Stimulated activated CD4-positive, alpha-beta T cell treated with anti-CD3 and anti-CD28 coated beads, Interleukin-2, amount 100 ng/mL, for 48 hours (primary cell): ENCODE measurements at places on chromosomes 11 and 22.

DNA sequence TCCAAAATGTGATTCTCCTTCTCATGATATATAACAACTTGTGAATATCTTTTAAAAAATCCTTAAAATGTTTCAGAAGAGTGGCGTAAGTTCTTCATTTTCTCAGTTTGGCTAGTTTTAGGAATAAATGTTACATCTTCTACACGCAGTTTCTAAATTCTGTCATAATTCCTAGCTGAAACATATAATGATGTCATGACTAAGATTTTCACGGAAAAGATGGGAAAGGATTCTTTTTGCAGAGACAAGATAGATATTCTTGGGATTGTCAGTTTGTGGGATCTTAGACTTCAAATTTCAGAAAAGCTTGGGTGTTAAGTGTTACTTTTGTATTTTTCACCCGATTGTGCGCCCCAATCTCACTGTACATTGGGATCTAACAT is 1.7 kb downstream of the EED start:
- no peak for DNase-seq

GRCh38 chr22:22954656-22955055 is 67.0 kb downstream of the IGLL5 start:
- DNase-seq: no peak

- DNase-seq: no peak
Measured at GRCh38 chr11:41286751-41287150, 172.7 kb downstream of the LRRC4C start.

GRCh38 chr11:10387206-10388083 is 67.6 kb upstream of the AMPD3 start:
- no peak for DNase-seq

GRCh38 chr11:5234381-5234834 is at the start of gene HBD:
HBD (minus strand) TSS chr11:5234483; CDS start chr11:5234433, 50 bp downstream.
- DNase-seq: no peak

GRCh38 chr22:47000256-47000655 is 237.8 kb downstream of the TBC1D22A start:
- DNase-seq: no peak

DNA sequence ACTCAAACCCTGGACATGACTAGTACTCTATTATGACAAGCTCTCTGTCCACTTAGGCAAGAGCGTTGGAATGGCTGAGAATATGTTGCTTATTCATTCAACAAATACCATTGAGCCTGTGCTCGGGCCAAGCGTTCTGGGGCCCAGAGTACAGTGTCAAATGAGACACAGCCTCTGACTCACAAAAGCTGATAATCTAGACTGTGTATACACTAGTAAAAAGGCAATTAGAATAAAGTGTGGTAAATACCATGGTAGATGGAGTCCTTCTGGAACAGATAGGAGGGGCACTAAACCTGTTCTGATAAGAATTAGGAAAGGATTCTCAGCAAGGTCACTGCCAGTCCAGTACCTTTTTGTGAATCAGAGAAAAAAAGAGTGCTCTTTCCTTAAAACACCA is 24.7 kb downstream of the KCNE3 start:
- no peak for DNase-seq

DNA sequence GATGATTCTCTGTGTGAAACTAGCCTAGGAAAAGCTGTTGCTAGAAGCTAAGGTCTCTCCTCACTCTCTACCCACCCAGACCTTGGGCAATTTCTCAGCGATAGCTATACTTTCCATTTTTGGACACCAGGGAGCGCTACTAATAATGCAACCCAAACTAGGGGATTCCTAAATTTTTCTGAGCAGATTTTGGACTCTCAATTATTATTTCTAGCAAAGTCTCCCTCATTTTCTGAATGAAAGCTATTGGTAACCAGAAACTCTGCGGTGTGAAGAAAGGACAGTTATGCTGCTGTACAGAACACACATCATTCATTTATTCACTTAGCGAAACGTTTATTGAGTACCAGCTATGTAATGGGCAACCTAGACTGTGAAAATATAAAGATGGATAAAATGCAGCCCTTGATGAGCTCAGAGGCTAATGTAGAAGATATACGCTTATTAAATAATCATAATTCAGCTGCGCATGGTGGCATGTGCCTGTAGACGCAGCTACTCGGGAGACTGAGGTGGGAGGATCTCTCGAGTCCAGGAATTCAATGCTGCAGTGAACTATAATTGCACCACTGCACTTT is 6.1 kb upstream of the STIM1 start:
- DNase-seq: peak; percentile 63

DNA sequence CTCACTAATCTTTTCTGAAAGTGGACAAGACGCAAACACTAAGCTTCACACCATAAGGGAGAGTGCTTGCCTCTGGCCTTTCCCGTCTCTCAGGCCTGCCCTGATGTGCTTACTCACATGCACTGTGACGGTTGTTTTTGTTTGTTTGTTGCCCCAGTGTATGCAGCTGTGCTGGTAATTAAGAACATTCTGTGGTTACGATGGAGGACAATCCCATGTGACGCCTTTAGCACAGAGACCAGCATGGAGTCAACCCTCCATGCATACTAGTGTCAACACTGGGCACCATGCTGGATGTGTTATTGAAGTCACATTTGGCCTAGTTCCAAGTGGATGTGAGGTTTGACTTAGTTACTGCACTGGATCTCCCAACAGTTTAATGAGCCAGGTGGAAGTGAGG is 27.8 kb upstream of the CDON start:
- DNase-seq: no peak

DNA sequence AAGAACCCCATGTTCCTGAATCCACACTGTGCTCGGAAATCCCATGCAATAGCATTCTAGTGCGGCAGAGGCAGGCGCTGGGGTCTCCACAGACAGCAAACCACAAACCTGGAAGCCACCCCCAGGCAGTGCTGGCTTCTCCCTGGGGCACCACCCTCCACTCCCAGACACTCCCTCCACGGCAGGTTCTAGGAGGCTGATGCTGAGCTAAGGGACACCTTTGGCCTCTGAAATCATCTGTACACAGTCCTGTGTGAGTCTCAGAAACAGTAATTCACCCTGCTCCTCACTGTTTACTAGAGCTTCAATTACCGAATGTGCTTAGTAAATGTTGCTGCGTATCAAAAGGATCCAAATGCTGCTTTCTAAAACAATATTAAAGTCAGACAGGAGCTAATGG is 129.3 kb downstream of the EFCAB6 start:
- DNase-seq: no peak
